NT2/D1 (cell line): ENCODE measurements at places on chromosomes 11 and 22.

DNA sequence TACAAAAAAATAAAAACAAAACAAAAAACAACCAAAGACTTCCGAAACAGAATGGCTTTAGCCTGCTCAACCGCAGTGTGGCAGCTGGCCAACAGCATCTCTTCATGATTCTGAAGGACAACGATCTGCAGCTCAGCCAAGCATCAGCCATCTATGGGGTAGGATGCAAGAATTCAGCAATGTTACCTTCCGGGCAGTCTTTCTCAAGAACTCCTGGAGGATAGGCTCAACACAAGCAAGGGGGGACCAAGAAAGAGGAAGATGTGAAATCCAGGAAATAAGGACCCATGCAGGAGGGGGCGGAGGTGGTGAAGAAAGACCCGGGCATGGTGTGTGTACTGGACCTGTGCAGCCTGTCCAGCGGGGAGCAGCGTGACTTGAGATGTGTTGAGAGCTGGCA is 3.5 kb upstream of the TSPO start:
- DNase-seq, result no peak

DNA sequence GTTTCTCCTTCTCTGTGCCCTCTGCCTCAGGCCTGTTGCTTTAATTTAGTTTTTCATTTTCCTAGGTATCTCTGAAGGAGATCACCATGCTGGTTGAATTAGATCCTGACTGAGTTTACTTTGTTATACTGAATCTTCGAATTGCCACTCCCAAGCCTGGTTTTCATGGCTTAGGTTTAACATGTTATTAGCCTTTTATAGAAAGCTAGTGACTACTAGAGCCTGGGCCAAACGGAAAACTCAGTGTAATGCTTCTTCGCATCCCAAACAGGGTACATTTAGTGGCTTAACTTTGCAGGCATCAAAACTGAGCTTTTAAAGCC is 3.6 kb downstream of the CRKL start:
- no peak for DNase-seq

DNA sequence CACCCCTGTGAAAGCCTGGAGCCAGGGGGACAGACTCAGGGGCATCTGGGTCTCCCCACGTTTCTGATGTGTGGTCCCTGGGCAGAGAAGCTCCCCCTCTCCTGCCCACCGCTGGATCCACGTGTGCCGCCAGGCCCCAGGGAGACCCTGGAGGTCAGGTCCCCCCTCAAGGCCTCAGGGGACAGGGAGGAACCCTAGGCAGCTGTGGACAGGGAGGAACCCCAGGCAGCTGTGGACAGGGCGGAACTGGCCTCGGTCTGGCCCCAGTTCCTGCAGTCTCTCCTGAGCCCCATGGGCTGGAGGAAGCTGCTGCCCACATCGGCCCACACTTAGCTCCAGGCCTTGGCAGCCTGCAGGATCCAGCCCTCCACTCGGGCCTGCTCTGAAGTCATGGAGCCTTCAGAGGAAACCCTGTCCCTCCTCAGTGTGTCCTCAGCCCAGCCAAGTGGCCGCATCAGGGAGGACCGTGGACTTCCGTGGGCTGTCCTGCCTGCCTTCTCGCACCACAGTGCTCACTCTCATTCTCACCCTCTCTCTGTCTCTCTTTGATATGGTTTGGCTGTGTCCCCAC is 127.7 kb downstream of the BRD1 start:
- no peak for DNase-seq

DNA sequence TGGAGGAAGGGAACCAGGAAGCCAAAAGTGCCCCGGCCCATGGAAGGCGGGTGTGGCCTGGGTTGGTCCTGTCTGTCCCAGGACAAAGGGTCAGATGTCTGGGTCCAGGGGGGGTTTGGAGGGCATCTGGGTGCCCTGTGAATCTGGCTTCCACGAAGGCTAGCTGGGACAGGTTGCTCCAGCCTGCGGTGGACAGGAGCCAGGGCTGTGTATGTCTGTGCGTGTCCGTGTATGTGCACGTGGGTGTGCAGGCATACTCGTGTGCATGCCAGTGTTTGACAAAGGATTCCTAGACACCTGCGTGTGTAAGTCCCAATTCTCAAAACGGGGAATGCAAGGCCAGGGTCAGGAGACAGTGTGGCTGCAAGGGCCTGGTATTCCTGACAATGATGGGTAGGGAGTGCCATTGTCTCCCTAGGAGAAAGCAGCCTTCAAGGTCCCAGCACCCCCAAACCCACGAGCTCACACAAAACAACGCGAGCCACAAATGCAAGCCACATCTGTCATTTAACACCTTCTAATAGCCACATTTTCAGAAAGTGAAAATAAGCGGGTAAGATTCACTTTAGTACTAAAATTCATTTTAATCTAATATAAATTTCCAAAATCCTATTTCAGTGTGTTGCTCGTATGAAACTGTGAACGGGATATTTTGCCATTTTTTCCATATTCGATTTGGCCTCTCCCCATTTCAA is 78.4 kb upstream of the WNT7B start:
- no peak for DNase-seq

- DNase-seq, result no peak
Measured at GRCh38 chr11:15747671-15748070, 608.7 kb downstream of the SOX6 start.

DNA sequence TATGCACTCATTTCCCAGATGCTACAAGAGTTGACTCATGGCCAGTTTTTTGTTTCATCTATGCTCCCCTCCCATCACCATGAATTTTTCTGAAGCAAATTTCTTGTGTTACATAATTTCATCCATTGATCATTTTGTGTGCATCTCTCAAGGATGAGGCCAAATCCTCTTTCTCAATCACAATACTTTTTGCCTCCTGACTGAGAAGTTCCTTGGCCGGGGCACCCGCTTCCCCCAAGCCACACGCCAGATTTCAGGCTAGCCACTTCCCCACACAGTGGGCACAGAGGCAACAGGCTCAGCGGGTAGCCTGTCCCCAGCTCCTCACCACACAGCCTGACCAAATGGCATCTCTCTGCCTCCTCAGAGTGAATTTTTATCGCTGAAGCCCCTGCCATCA is 9.8 kb upstream of the DSCAML1 start:
- DNase-seq, result no peak

DNA sequence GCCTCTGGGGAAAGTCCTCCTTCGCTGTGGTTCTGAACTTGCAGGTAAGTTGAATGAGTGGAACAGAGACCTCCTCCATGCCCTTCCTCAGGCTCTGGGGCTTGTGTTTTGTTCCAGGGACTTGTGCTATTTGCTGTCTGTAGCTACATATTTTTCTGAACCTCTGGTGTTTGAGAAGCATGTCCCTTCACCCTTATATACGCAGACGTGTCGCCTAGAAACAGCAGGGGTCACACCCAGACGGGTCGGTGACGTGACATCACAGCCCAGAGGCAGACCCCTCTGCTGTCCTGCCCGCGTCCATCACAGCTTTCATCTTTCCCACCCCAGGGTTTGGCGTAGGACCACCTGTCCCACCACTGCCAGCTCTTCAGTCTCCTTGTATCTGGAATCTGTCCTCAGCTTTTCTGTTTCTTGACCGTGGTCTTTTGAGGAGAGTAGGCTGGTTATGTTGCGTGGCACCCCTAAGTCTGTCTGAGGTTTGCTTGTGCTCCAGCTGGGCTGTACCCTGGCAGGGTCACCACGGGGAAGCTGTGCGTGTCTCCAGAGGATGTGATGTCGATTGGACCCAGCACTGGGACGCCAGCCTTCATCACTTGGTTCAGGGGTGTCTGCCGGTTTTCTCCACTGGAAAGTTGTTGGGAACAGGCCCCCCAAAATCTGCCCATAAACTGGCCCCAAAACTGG is 13.4 kb upstream of the MUC5B start:
- DNase-seq, result no peak

- DNase-seq, result no peak
Measured at GRCh38 chr11:2927851-2928604, 1.2 kb downstream of the PHLDA2 start.

GRCh38 chr22:49590381-49590780 is 237.3 kb downstream of the BRD1 start:
- DNase-seq, result no peak

DNA sequence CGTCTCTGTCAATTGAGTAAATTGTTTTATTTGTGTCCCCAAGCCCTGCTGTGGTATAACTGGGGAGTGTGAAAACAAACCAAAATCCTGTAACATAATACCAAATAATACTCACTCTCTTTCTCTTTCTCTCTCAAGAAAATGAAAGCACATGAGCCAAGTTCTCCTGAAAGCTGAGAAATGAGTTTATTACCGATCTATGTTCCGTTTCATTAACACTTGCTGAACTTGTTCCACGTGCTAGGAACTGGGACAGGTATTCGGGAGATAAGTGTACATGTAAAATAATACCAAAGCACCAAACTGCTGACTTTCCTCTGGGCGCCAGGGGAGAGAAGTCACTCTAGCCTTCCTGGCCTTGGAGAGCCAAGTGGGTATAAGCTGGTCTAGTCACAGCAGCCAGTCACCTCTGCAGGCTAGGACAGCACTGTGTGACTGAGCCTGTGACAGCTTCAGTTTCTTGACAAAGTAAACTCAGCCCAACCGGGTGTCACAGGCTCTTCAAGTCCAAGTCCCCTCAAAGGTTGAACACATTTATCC is 23.1 kb downstream of the CD6 start:
- no peak for DNase-seq

- no peak for DNase-seq
Measured at GRCh38 chr11:15852179-15852578, 504.2 kb downstream of the SOX6 start.

- DNase-seq, result peak; percentile 63
Measured at GRCh38 chr11:113289431-113290187, 24.8 kb upstream of the TTC12 start.

GRCh38 chr22:37929390-37929789 is 23.3 kb downstream of the MICALL1 start:
- DNase-seq, result no peak

GRCh38 chr11:78400702-78401101 is 16.9 kb downstream of the GAB2 start:
- no peak for DNase-seq

- DNase-seq, result peak; percentile 22
Measured at GRCh38 chr11:86632499-86633269, 39.7 kb downstream of the ME3 start.

- no peak for DNase-seq
Measured at GRCh38 chr11:75236062-75236461, 4.5 kb upstream of the TPBGL start.

DNA sequence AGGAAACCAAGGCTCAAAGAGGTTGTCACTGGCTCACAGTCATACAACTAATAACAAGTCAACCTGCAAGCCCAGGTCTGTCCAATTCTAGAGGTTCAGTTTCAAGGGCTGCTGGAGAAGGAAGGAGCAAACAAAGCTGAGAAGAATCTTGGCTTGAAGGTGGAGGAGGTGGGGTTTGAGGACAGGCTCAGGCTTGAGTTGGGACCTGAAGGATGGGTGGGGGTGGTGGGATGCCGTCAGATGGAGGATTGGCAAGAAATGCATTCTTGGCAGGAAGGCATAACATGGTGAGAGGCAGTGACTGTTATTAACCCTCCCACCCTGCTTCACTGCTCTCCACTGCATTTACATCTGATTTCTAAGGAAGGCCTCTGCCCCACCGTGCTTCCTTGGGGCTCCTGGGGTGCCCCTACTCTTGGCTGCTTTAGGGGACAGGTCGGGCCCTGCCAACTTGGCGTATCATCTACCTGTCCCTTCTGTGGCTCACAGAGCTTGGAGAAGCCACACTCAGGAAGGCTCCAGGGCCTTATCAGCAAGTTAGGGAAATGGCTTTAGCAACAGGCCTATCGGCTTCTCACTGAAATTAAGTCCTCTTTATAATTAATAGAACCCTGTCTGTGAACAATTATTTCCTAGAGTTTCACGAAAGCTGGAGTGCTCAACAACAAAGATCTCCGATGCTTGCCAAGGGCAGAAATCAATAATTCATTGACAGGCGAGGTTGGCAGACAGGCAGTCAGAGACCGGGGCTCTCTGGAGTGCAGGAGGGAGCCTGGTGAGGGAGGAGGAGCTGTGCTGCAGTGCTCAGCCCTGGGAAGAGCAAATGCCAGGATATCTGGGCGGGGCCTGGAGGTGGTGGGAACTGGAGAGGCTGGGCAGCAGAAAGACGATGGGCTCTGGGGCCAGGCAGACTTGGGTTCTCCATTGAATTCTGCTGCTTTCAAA is 84.9 kb upstream of the NARS2 start:
- DNase-seq, result no peak

DNA sequence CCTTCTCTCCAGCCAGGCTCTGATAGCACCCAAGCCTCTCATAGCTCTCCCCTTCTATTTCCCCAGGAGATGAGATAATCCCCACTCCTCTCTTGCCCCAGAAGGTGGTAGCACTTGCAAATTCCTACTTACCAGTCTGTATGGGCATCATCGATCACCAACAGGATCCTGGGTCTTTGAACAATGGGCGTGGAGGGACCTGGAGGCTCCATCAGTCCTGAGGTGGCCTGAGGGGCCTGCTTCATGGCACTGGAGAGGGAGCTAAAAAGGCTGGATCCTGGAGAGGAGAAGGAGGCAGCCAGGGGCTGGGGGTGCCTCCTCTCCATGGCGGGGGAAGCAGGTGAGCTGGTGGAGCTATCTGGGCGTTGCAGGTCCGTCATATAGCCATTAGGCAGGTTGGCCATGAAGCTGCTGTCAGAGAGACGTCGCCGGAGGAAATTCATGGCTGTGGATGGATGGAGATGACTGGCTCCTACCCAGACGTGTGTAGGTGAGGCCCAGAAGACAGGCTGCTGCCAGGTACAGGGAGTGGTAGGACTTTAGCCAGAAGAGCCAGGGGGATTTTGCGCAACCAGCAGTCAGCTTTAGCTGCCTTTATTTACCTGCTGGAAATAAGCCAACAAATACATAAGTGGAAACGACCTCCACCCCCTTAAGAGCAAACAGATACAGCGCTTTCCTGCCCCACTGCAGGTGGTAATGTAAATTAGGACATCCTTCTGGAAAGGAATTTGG is 51.8 kb downstream of the SYN3 start:
- DNase-seq, result no peak

DNA sequence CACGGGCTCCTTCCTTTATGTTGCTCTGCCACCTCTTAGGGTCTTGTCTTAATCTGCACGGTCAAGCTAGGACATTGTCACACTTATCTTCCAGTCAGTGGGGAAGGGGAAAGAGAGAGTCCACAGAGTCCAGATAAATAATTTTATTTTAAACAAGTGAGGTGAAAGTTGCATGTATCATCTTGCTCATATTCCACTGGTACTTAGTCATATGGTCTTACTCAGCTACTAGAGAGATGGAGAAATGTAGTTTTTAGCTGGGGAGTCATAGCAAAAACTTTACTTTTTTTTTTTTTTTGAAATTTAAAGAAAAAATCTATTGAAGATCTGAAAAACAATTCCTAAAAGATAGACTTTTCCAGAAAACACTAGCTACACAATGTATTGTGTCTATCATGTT is 29.0 kb downstream of the PDE3B start:
- no peak for DNase-seq

- no peak for DNase-seq
Measured at GRCh38 chr11:87190071-87190470, 152.3 kb downstream of the TMEM135 start.

DNA sequence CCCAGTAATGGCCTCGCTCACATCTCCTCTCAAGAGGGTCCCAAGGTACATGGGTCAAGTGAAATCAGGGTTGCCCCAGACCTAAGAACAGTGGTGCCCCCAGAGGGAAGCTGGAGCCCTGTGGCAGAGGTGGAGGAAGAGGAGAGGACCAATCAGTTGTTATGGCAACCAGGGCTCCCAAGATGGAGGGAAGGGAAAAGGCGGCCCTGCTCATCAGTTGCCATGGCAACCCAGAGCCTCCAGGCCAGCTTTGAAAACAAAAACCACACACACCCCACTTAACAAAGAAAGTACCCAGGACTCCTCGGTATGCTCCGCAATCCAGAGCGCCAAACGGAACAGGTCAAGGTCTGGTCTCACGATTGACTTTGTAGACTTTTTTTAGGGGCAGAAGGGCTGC is 53.5 kb upstream of the SLC35C1 start:
- DNase-seq, result peak; percentile 83
